ENCODE measurements at places on chromosomes 12 and 14. TPM values are rescaled to one million over a fixed set of nuclear protein-coding genes. Genes with fewer than 3 reads are reported as not detected.

GRCh38 chr12:54126029-54126695, 62.6 kb downstream of the SMUG1 start:
- DNase-seq, result no peak

Gene TAC3
- not detected for total RNA-seq

DNA sequence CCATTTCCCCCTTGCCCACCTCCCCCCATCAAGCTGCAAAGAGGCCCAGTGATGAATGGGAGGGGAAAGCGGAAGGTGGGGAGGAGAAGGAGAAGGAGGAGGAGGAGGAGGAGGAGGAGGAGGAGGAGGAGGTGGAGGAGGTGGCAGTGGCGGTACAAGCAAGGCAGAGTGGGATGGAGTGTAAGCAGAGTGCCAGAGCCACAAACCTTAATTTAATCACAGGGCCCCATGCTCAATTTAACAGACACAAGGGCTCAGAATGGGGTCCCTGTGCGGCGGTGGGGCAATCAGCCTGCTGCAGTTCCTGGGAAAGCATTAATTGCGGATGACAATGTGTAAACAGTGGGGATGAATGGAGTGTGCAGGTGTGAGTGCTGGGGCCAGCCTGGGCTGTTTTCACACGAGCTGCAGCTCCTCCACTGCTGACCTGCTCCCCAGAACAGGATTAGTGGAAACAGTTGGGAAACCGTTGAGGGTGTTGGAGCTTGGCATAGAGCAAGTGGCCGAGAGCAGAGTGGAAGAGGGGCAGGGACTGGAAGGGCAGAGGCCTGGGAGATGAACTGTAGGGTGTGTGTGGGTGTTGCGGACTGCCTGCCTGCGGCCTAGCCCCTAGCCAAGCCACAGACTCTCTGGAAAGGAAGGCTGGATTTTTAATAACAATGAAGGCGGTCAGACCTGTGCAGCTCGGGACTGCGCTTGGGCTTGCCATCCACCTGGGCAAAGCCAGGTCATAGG, 36.4 kb upstream of the SMOC1 start:
- DNase-seq, result no peak

DNA sequence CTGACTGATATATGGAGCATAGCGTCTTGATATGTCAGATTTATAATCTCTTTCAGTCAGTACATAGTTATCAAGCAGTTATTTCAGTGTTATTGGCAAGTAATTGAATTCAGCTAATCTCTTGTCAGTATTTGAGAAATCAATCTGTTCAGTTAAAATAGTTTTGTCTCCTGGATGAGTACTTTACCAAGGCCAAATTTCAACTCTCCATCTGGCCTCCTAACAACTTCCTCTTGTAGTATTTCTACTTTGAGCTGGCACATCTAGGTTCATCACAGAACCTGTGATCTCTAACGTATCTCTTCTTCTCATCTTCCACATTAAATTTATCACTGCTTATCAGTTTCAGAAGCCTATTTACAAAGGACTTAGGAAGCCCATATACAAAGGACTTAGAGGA, 690.5 kb downstream of the C12orf50 start:
- no peak for DNase-seq

GRCh38 chr12:68156636-68157035, 2.9 kb downstream of the IFNG start:
- no peak for DNase-seq

Gene PKP2
- 0.38 TPM for total RNA-seq

DNA sequence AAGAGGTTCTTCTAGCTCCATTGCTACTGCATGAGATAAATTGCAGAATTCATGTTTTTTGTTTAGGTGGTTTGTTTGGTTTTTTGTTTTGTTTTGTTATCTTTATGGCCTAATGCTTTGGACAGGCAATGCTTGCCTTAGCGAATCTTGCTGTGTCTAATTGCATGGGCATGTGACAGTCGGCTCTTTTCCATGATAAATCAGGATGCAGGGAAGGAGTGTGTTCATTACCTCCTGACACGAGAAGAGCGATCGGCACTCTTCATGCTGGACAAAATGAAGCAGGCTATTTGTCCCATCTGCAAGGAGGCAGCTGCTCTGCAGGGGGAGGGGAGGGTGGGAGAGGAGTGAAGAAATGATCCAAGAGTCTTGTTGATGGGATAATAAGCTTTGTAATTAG, 6.5 kb downstream of the CCDC60 start:
- no peak for DNase-seq

- DNase-seq, result no peak
Observed at GRCh38 chr14:43464968-43465367, 1042.1 kb downstream of the FSCB start.

Gene HCAR1
- 3.3 TPM for total RNA-seq

Gene PPP4R3A
- total RNA-seq, result 60.2 TPM

- DNase-seq, result no peak
Observed at GRCh38 chr14:56862836-56863235, 52.6 kb upstream of the OTX2 start.

GRCh38 chr12:79927772-79928474, 7.0 kb downstream of the PPP1R12A start:
- no peak for DNase-seq
